ENCODE measurements at places on chromosomes 3 and 15. TPM values are rescaled to one million over a fixed set of nuclear protein-coding genes. Genes with fewer than 3 reads are reported as not detected.
A peak's percentile ranks its signal among the peaks of the same experiment; 100 is the strongest.

DNA sequence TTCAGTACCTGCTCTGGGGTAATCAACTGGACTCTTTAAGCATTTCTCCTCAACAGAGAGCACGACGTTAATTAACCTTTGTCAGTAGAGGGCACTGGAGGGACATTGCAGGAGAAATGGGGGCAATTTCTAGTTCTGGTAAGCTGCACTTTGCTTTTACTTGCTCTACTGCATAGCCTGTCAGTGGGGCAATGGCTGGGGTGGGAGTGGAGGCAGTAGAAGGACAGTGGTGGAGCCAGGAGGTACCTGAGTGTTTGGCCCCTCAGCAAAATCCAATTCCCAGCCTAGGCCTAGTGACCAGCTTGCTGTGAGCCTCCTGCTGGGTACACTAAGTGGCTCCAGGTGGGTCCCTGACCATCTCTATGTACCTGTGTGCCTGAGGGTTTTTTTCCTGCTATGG lies 18.3 kb upstream of the MED12L start:
- DNase-seq = no peak

Gene DLEC1
- 0.08 TPM for total RNA-seq

DNA sequence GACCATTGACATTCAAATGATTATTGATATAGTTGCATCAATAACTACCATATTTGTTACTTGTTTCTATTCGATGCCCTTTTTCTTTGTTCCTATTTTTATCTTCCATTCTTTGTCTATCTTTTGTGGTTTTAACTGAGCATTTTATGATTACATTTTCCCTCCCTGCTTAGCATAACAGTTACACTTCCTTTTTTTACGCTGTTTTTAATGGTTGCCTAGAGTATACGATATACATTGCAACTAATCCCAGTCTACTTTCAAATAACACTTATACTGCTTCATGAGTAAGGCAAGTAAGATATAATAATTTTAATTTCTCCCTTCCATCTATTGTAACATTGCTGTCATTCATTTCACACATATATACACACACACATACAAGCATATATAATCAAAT lies 26.3 kb downstream of the COL6A6 start:
- DNase-seq = no peak

DNA sequence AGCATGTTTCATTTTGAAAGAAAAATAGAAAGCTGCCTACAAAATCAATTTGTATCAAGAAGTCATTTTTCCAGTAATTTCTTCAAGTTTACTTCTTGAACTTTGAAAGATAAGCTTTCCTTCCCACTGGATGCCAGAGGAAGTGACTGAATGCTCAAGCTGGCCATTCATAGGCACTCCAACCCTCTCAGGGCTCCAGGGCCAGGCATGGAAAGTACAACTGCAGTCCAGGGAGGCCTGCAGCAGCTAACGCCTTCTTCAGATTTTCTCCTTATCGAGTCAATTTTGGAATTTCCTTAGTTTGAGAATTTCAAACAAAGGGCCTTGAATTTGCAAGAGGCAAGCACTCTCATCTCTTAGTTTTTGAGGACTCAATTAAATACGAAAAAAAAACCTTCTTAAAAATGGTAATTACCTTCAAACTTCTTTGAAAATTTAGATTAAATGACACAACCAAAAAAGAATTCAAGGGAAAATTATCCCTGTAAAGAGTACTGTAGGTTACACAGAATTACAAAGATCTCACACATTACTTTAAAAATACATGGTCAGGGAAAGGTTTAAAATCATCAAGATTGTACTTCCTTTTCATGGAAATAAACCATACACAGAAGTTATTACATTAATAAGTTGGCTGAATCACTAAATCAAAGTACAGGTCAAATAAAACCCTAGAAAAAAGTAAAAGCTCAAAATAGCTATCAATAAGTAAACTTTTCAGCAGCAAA lies 2.5 kb downstream of the UBP1 start:
- peak; percentile 20 for DNase-seq

- no peak for DNase-seq
These were observed 16.4 kb downstream of the HEG1 start for GRCh38 chr3:125039131-125040100.

DNA sequence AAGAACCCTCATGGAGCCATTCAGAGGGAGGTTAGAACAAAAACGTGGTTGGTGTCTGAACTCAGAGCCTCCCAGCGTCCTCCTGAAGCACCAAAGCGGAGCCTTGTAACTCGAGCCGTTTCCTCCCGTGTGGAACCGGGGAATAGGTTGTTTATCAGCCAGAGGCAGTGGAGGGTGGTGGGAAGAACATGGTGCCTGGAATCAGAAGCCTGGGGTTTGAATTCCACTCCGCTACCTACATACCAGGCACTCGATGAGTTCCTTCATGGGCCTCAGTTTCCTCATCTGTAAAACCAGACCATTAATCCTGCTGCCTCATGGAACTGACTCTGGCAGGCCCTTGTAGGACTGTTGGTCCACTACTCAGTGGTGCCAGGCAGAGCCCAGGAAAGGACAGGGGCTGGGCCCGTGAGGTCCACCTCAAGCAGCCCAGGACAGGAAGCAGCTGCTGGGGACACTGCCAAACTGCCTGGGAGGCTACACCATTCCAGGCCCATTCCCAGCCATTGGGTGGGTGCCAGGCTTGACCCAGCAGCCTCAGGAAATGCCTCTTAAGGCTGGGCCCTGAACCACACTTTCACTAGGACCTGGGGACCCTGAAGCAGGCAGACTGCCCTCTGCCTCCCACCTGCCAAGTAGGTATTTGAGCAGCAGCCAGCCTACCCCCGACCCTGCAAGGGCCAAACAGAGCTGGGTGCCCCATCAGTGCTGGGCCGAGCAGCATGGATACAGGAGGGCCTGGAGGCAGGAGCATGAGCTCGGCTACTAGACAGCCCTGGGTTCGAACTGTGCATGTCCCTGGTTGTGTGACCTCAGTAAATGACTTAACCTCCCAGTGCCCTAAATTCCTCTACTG lies 33.4 kb downstream of the PRKCD start:
- peak; percentile 56 for DNase-seq

DNA sequence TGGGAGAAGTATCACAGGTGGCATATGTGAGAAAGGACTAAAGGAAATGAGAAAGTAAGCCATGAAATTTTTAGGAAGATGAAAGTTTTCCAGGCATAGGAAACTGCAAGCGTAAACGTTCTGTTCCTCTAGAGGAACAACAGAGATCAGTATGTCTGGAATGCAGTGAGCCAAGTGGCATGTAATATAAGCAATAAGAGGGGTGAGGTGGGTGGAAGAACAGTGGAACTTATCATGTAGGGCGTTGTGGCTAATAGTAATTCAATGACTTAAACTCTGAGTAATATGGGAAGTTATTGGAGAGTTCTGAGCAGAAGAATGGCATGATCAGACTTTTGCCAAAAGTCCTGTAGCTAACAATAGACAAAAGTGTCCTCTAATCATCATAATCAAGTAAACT lies 902.9 kb downstream of the EPHA3 start:
- no peak for DNase-seq

GRCh38 chr3:30309961-30310954 lies 296.1 kb upstream of the TGFBR2 start:
- no peak for DNase-seq

DNA sequence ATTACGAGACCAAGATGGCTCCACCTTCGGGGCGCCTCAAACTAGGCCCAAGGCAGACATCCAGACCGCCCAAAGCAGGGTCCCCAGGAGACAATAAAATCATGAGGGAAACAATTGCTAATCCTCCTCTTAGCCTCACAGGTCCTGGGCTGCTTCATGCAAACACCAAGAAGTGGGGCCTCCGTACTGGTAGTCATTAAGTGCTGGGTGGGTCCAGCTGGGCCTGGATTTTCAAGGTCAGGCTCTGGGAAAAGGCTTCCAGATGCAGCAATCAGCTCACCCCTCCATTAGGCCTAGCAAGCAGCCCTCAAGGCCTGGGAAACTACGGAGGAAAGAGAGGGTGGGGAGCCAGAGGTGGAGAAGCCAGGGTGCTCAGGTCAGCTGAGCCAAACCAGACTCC lies 634 bp downstream of the FBXL22 start:
- no peak for DNase-seq

DNA sequence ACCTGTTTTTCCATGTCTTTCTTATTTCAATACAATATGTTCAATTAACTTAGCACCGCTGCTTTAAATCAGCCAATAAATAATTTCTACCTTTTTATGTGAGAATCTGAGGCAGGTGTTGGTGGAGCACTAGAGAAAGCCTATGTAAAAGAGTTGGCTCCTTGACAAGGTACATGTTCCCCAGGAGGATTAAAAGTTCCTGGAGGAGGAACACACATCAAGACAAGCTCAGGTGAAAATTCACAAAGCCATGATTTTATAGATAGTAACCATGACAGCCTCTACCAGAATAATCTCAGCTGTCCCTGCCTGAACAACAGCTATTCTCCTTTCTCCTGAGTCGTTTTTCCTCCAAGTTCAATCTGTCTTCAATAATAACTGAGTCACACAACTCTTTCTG lies 3.4 kb upstream of the ZBED2 start:
- DNase-seq = no peak

Gene GOLGA6L26
- not detected for total RNA-seq

- DNase-seq = no peak
These were observed 41.6 kb downstream of the MRAS start for GRCh38 chr3:138389841-138390581.

Gene TNFAIP8L3
- 6.0 TPM for total RNA-seq

Gene OXTR
- 0.14 TPM for total RNA-seq

GRCh38 chr3:126117212-126117611 lies 33.3 kb upstream of the SLC41A3 start:
- DNase-seq = no peak

Gene NEK10
- 11.5 TPM for total RNA-seq

- DNase-seq = no peak
These were observed 70.7 kb downstream of the ZPLD1 start for GRCh38 chr3:102505542-102505941.

Gene NME9
- total RNA-seq = not detected

Gene C2CD4B
- 1.9 TPM for total RNA-seq

Gene SYNPR
- 0.93 TPM for total RNA-seq

DNA sequence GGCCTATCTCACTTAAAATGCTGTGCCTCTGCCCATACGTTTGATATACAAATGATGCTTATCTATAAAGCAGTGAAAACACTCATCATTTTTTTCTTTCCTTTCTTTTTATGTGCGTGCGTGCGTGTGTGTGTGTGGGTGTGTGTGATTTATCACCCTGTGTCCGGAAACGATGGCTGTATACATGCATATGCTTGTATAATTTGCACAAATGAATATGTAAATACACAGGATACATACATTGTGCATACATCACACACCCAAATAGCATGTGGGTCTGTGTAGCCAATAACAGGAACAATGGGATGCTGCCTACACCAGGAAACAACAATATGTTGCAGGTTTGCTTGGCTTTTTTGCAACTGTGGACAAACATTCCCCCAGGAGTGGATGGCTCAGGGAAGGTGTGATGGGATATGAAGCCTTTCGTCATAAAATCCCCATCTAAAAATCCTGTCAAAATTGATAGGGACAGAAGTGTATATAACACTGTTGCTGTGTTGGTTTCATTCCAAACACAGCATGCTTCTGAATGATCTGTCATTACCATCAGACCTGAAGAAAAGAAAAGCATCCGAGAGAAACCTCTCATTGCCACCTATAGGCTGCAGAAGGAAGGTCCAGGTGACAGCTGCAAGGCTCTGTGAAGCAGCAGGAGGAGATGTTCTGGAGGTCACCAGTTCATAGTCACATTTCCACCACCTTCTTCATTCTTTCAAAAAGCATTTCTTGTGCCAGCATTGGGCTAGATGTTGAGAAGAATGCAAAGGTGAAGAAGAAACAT lies 503.9 kb upstream of the NR2F2 start:
- DNase-seq = no peak

DNA sequence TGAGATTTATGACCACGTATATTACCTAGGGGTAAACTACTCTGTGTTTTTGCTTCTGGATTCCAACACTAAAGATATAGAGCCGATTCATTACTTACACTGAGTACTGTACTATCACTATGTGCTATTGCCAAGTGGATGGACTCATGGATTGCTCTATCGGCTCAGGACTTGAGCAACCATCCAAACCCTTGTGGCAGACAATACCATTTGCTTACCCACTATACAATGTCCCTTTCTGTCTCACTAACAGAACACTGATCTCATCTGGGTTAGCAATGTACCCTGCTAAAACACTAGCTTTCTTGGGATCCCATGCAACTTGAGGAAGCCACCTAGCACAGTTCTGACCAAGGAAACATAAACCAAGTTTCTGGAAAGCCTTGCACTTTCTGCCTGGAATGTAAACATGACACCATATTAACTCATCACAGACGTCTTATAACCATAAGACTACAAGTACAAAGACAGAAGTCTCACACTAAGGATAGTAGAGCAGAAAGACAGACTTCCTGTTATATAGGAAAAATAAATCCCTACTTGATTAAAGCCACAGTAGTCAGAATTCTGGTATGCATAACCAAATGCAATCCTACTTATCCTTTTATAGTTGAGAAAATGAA lies 38.6 kb downstream of the HACD2 start:
- no peak for DNase-seq
